ENCODE measurements at places on chromosomes 4 and X.

DNA sequence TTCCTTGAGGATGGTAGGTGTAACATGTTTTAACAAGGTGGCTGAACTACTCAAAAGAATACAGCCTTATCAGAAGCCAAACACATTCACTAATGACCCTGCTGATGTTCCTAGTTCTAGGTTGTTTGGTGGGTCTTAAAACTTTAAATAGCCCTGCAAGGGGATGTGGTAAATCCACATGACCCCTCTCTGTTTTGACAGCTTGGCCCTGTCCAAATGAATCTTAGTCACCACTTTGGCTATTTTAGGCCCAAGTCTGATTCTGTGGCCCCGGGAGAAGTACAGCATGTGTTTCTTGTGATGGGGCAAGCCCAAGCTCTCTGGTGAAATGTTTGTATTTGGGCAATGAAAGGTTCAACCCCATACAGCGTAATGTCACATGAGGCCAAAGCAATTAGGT, 54.5 kb upstream of the GPR34 start:
- DNase-seq = peak; percentile 5

DNA sequence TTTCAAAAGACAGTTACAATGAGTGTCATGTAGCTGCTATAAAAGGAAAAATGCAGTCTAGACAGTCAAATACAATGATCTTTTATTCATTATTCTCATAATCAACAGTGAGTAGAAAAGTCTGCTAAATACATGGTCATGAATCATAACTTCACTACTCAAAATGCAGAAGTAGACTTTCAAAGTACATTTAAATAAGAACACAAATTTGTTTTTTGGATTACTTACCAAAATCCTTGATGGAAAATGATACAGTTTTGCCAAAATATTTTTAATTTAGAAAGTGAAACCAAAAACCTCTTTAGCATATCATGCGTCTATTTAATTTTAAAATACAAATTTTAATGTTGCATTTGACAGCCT, 4.9 kb downstream of the ACSL4 start:
- no peak for DNase-seq

DNA sequence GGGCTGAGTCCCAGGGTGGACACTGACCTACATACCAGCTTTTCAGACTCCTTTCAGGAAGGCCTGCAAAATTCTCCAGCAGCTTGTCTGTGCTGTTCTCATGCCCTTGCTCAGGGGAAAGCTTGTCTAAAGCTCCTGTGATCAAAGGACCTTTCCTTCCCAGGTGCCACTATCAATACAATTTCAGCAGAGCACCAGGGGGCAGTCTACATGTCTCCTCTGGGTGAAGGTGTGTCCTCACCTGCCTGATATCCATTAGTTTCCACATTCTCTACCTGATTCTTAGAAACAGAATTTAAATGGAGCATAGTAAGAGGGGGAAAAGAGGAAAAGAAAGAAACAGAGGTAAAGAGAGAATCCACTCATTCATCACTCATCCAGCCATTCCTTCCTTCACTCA, 114.2 kb downstream of the PPARGC1A start:
- no peak for DNase-seq

DNA sequence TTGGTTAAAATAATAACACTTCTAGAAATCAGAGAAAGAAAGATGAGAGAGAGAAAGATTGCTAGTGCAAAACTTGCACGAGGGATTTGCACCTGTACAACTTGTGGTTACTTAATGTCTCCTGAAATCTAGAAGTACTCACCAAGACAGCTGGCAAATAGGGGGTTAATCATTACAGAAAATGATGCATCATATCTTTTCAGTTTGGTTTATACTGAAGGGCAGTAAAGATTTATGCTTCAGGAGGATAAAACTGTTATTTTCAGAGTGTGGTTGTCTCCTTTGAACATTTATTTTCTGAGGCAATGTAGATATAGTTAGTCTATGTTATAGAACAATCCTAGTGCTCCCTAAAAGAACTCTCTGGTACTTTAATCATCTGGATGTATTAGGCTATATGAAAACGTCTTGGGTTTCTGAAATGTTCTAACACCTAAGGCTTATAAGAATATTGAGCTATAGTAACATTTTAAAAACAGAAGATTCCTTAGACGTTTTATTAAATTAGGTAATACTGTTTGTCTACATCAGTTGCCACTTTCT, 13.3 kb downstream of the ATOH1 start:
- no peak for DNase-seq

DNA sequence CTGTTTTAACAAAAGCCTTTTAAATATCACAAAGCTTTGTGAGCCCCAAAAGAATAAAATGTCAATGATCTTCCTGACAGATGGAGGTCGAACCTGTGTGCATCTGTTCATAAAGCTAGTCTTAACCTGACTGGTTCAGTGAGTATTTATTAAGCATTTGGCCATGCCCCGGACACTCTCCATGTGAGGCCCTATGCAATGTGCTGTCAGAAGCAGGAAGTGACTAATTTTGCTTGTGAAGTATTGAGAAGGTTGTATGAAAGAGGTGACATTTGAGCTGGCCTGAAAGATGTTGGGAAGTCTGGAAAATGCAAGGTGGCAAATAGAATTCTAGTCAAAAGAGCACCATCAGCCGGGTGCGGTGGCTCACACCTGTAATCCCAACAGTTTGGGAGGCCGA, 171.4 kb downstream of the MSL3 start:
- no peak for DNase-seq

DNA sequence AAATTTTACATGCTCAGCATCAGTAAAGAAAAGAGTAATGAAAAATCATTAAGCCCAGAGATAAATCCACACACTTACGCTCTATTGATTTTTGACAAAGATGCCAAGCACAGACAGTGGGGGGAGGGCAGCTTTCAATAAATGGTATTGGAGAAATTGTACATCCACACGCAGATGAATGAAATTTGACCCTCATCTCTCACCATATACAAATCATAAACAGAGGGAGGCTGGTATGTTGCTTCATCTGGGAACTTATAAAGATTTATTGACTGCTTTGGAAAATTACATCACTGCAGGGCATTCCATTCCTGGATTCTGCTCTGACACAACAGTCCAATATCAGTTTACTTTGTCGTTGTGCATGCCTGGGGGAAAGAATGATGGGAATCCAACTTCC, 58.4 kb upstream of the XAGE1A start:
- no peak for DNase-seq

GRCh38 chr4:187157380-187157958, 433.8 kb upstream of the FAT1 start:
- DNase-seq = no peak

- peak; percentile 12 for DNase-seq
Measured at GRCh38 chr4:111108153-111108552, 485.3 kb upstream of the PITX2 start.

GRCh38 chr4:30619679-30620078, 100.5 kb upstream of the PCDH7 start:
- peak; percentile 40 for DNase-seq

DNA sequence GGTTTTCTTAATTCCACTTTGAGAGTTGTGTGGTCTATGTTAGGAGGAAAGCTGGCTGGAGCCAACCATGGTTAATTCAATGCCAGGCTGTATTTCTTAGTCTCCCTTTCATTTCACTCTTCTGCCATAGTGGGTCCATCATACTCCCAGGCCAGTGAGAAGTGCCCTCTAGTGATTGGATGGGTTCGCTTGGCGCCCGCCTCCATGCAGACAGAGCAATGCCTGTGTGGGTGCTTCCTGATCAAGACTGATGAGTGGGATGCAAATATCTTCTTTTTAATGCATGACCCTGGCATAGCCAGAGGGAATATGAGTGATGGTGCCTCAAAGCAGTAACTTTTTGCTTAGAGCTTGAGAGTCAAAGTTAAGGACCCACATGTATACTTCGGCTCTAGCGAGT, 6.4 kb downstream of the BMX start:
- no peak for DNase-seq

GRCh38 chr4:56976837-56977320, 527 bp downstream of the NOA1 start:
- no peak for DNase-seq

DNA sequence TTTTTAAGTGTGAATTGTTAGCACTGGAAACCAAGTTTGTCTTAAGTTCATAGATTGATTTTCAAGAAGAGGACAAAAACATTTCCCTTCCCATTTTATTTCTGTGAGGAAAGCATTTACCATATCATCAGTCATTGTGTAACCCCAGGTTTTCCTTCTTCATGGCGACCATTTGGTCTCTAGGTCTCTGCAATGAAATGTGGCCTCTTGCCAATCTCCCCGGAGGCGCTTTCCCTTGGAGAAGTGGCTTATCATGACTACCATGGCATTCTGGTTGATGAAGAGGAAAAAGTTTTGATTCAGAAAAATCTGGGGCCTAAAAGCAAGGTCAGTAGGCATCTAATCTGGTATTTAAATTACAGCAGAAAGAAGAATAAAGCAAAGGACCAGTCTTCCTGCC, 54.4 kb downstream of the ADD1 start:
- DNase-seq = no peak

DNA sequence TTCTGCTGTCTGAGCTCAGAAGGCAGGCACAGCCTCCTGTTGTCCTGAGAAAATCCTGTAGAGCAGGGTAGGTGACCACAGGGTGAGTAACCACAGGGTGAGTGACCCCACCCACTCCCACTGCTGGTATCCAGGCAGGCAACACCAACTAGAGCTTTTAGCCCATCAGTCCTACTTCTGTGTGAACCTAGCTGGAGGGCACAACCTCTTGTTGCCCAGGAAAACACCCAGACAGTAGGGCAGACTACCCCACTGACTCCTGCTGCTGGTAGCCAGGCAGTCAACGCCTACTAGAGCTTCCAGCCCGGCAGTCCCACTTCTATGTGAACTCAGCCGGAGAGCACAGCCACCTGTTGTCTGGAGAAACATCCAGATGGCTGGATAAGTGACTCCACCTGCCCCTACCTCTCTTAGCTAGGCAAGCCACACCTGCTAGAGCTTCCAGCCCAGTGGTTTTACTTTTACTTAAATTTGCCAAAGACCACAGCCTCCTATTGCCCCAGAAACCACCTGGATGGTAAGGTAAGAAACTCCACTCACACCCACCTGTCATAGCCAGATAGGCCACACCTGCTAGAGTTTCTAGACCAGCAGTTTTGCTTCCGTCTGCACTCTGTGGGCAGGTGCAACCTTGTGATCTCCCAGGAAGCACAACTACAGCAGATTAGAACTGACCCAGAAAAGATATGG, 371.6 kb downstream of the INPP4B start:
- no peak for DNase-seq

- DNase-seq = no peak
Measured at GRCh38 chrX:53087388-53087831, 5.2 kb downstream of the TSPYL2 start.

GRCh38 chr4:139669890-139670289, 4.3 kb downstream of the MGST2 start:
- no peak for DNase-seq

GRCh38 chr4:1748465-1748995, 27.2 kb downstream of the TACC3 start:
- DNase-seq = peak; percentile 66

GRCh38 chr4:37320513-37321235, 76.1 kb downstream of the NWD2 start:
- DNase-seq = no peak

DNA sequence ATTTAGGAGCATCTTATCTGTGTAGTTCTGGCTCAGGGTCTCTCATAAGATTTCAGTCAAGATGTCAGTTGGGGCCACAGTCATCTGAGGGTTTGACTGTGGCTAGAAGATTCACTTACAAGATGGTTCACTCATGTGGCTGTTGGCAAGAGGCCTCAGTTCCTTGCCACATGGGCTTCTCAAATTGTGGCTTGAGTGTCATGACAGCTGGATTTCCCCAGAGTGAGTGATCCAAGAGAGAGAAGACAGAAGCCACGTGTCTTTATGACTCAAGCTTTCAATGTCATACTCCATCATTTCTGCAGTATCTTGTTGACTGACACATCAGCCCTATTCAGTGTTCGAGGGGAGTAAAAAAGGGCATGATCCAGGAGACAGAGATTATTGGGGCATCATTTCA, 131.3 kb upstream of the AP1S2 start:
- DNase-seq = peak; percentile 4

GRCh38 chr4:147370473-147370872, 110.4 kb upstream of the EDNRA start:
- DNase-seq = no peak

DNA sequence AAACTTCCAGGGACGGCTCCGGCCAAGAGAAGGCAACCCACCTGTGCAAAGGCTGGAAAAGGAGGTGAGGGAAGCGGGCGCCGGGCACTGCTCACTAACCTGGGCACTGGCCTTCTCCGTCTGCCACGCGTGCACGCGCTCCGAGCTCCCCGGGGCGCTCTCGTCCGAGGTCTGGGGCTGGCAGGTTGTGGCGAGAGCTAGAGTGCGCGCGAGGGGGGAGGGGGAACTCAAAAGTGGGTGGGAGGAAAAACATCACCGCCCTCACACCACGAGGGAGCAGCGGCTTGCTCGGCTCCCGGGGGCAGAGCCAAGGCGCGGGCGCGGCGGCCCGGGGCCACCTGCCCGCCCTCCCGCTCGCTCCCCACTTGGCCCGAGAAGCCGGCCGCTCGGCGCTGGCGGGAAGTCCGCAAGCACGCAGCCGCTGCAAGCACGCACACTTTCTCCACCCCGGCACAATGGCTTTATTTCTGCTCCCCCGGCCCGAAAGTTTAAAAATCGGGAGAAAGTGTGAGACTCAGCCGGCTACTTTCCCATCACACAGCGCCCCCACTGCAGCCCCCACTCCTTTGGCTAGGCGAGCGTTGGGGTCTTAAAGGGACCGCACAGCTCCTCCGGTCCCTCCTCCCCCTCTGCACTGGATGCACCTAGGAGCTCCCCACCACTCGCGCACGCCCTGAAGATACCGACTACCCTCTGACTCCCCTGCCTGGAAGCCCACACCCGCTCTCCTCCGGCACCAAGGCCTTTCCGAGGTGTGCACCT, at the start of gene CHRDL1:
Gene CHRDL1, minus strand, starts transcription at position 173 of the 762 bp plus-strand sequence. CDS start 3,636 bp downstream, outside the sequence.
- no peak for DNase-seq

- DNase-seq = peak; percentile 45
Measured at GRCh38 chrX:134026565-134027311, 41.3 kb upstream of the GPC3 start.

DNA sequence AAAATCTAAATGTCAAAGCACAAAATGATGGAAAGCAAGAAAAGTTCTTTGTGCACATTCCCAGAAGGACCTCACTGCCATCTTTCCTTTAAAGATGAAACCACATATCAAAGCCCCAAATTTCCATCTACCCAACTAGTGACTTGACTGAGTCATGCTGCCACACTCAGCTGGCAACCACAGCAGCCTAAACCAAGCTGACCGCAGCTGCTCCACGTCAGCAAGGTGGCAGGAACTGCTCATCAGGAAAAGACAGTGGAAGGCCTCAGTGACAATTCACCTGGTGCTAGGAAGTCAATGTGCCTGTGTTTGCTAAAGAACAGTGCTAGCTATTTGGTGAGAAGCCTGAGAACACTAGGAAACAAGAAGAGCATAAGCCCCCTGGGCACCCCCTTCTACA, 26.1 kb downstream of the ACOX3 start:
- DNase-seq = no peak

DNA sequence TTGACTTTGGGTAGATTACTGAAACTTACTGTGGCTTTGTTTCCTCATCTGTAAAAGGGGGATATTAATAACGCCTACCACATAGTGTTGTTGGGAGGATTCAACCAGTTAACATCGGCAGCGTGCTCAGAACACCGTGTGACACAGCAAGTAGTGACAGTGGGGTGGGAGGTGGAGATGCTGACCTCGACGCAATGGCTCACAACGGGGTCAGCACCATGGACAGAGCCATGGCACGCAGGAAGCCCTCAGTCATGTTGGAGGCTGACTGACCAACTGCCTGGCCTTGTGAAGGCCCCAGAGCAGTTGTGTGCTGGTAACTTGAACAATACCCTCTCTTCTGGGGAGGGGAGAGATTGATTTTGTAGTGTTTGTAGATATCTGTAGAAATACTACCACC, 93.2 kb downstream of the WFS1 start:
- peak; percentile 45 for DNase-seq

- DNase-seq = no peak
Measured at GRCh38 chrX:87582453-87582852, 64.9 kb downstream of the KLHL4 start.

Measured in fibroblast of skin of scalp (primary cell).